MG63 (cell line): ENCODE measurements at places on chromosomes 4 and X.
A peak's percentile ranks its signal among the peaks of the same experiment; 100 is the strongest.

- DNase-seq: peak; percentile 29
These were observed 6.5 kb downstream of the RPL39 start for GRCh38 chrX:119784747-119785446.

GRCh38 chr4:2963966-2964471, 648 bp downstream of the GRK4 start:
- DNase-seq: peak; percentile 56

DNA sequence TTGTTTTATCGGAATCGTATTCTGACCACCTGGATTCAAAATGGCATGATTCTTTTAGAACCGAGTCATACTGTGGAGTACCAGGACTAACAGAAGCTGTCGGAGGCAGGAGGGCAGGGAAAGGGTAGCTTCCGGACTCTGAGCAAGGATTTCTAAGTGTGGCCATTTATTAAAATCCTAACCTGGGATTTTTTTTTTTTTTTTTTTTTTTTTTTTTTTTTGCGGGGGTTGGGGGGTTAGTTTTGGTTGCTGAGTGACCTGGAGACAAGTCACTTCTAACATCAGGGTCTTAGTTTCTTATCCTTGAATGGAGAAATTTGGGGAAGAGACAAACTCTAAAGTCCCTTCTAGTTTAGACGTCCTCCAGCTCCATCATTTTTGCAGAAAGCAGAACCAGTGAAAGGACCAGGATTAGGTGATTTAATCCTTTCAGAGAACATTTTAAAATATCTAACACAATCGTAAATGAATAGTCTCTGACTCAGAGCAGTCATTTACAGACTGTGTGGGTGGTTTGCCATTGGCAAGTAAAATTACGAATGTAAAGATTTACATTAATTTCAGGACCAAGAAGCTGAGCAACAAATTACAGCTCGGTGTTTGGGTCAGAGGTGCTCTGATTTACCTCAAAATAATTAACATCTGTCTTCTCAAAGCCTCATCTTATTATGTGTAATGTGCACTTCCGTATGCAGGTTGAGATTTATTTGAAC, 7.3 kb downstream of the SLC25A5 start:
- DNase-seq: no peak

DNA sequence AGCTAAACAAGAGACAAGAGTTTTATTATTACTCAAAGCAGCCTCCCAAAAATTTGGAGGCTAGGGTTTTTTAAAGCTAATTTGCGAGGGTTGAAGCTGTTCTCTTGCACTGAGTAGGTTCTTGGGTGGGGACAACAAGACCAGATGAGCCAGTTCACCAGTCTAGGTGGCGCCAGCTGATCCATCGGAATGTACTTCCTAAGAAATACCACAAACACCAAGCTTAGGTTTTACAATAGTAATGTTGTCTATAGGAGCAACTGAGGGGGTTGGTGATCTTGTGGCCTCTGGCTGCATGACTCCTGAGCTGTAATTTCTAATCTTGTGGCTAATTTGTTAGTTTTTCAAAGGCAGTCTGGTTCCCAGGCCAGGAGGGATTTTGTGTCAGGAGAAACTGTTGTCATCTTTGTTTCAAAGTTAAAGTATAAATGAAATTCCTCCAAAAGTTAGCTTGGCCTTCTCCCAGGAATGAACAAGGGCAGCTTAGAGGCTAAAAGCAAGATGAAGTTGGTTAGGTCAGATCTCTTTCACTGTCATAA, 130.6 kb downstream of the SLC7A11 start:
- DNase-seq: no peak

DNA sequence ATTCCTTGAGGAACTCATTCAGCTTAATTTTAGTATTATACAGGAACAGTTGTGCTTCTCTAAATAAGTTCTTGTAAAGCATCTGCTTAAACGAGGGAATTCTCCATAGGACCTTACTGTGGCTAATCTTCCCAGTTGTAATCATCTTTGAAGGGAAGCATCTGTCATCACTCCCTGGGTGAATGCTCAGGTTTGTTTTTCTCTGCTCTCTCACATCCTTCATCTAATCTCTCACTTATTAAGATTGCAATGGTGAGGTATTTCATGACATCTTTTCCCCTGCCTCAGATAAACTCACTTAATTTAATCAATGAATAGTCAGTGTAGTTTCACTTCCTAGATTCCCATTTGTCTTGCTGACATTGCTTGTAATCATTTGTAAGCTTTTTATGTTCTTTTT, 121.8 kb upstream of the ADAMTS3 start:
- DNase-seq: no peak

DNA sequence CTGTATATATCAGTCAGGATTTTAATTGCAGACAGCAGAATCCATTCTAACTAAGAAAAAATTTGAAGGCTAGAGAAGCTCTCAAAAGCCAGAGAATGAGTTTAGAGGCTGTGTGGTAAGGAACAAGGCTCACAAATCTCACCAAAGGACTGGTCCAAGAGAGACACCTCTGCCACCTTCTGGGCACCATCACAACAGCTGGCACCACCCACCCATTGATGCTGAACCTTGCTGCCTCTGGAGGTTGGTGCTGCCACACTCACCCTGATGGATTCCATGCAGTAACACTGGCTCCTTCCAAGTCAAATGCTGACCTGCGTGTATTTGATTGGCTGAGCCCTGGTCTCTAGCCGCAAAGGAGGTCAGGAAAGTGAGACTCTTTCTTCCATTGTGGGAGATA, 100.8 kb downstream of the BEND2 start:
- no peak for DNase-seq

- no peak for DNase-seq
These were observed 53.7 kb upstream of the BCOR start for GRCh38 chrX:40151211-40152172.

GRCh38 chrX:106168107-106168506, at the start of gene PWWP3B:
PWWP3B (plus strand) TSS chrX:106168305; CDS start chrX:106205433, 37,128 bp downstream.
- no peak for DNase-seq

DNA sequence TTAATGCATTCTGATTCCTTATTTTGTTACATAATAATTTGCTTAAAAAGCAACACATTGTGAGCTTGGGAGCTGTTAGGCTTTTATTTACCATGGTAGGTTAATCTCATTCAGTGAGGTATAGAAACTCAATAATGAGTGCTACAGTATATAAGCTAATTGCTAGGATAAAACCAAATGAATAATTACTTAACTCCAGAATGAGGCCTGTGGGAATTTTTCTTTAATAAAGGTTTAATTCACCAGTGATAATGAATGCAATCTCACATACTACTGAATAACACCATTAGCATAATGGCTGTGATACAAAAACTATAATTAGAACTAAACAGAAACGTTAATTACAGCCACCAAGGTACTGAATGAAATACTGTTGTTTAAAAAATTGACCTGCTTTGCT, 326.3 kb downstream of the IQCM start:
- DNase-seq: no peak

GRCh38 chrX:148788449-148788848, 288.0 kb downstream of the AFF2 start:
- no peak for DNase-seq

GRCh38 chr4:127217586-127218229, 415.0 kb upstream of the INTU start:
- no peak for DNase-seq

DNA sequence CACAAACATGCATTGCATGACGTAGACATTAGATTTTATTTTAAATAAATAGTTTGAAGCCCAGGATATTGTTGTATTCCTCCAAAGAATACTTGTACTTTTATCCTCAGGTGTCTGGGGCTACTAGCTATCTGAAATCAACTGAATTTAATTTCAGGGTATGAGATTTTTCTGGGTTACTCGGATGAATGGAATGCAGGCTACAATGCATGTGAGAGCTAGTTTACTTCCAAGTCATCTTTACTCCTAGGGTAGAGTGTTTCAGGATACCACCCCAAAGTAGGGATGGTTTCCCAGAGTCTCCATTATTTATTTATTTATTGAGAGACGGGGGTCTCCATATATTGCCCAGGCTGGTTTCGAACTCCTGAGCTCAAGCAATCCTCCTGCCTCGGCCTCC, 66.4 kb downstream of the HPRT1 start:
- DNase-seq: no peak

- no peak for DNase-seq
These were observed 104.1 kb upstream of the BMP3 start for GRCh38 chr4:80926446-80926845.
